AG10803 (cell line): ENCODE measurements at places on chromosomes 11 and 22.

DNA sequence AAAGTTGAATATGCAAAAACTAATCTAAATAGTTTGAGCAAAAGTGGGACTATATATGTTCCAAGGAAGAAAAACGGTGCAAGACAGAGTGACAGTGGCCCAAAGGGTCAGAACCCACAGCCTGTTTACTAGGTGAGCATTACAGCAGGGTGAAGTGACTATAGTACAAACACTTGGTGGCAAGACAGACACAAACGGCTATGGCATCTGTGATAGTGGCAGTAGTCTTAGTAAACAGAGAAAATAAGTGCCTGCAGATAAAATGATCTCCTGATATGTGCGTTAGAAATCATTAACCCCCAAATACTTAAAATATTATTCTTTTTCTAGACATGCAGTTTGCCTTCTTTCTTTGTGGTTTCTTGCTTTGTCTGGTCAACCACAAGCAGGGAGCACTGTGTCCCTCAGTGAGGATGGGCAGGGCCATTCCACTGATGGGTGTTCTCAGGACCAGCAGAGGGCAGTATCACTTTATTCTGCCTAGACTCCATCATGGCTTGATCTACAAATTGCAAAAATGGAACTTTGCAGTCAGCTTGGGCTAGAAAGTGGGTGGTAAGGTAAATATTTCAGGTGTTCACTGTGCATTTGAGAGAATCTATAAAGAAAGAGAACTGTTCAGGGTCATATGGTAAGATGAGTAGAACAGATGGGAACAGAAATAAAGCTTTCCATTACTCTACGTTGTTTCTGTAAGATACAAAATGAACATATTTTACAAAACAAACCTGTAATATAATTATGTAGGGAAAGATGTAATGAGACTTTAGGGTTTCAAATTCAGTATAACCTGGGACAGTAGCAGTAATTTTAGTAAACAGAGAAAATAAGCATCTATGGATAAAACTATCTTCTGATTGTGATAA lies 198.2 kb downstream of the SWAP70 start:
- peak; percentile 85 for DNase-seq

- DNase-seq: peak; percentile 88
Measured at GRCh38 chr11:7892059-7892699, 38.9 kb downstream of the OR10A6 start.

- peak; percentile 41 for DNase-seq
Measured at GRCh38 chr11:14503023-14503422, 3.4 kb upstream of the COPB1 start.

GRCh38 chr11:93626038-93626437 lies 35.4 kb upstream of the CEP295 start:
- no peak for DNase-seq

DNA sequence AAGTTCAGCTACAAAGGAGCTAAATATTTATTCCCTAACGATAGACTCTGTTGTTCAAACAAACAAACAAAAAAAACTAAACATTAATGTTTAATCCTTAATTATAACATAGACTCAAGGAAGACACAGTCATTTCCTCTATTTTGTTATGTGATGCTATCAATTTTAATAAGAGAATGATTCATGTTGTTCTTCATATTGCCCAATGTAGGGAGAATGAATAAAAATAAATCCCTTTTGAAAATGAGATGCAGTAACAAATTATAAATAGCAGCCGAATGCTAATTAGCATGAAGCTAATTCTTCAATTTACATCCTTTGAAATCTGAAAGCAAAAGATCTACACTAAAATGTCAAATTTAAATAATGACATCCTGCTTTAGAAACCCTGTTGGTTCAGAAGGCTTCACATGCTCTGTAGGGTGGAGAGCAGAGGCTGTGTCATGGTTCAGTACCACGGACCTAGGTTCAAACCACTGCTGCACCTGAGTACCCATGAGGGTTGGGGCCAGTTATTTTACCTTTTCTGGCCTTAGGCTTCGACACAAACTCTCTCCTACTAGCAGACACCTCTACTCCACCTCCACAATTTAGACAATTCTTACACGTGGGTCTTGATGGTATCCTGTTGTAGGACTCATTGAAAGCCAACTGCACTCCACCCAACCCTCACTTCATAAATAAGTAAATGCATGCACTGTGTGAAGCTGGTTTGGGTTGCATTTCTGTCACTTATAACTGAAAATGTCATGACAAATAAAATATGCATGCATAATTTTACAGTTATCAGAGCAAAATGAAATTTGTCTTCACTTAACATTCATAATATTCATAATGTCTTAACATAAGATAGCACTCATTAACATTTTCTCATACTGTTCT lies 89.0 kb downstream of the RRAS2 start:
- no peak for DNase-seq

- peak; percentile 67 for DNase-seq
Measured at GRCh38 chr11:95283650-95284049, 52.6 kb upstream of the SESN3 start.
